ENCODE measurements at places on chromosomes 5 and 9. TPM values are rescaled to one million over a fixed set of nuclear protein-coding genes. Genes with fewer than 3 reads are reported as not detected.

The PLPP7 gene
- polyA plus RNA-seq, result 0.33 TPM

The VCP gene
- 166 TPM for polyA plus RNA-seq

The MLLT3 gene
- 12.6 TPM for polyA plus RNA-seq

The MZB1 gene
- polyA plus RNA-seq, result 0.40 TPM

The ZNF883 gene
- polyA plus RNA-seq, result 4.3 TPM

The ANKRD31 gene
- polyA plus RNA-seq, result 0.01 TPM

The PCDHAC1 gene
- 0.03 TPM for polyA plus RNA-seq

The RBM27 gene
- 9.9 TPM for polyA plus RNA-seq

The OTULINL gene
- 0.04 TPM for polyA plus RNA-seq

The ADGRD2 gene
- polyA plus RNA-seq, result not detected

The PCDHB16 gene
- 0.89 TPM for polyA plus RNA-seq

DNA sequence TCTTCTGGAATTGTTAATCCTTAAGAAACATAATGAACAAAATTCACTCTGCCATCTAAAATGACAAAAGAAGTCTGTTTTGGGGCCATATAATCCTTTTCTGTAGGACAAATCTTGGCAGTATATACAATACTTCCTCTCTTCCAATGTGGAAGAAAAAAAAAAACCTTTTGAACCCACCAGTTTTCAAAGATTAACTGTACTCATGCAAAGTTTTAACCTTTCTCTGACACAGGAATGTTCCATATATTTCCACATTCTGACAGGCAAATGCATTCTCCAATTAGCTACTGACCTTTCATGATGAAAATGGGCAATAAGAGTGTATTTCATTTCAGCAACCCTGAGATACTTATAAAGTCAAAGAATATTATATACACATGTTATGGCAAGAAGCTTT is 65.4 kb downstream of the RNF130 start:
- DNase-seq, result no peak

DNA sequence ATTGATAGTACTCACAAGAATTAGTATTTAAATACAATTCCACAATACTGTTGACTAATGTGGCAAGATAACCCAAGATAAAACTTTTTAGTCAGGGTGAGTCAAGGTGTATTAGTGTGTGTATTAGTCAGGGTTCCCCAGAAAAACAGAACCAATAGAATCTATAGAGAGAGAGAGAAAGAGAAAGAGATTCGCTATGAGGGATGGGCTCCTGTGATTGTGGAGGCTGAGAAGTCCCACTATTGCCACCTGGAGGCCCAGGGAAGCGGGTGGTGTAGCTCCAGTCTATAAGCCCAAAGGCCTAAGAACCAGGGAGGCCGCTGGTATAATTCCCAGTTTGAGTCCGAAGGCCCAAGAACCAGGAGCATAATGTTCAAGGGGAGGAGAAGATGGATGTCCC is 10.0 kb upstream of the SHISAL2B start:
- DNase-seq, result peak; percentile 6

DNA sequence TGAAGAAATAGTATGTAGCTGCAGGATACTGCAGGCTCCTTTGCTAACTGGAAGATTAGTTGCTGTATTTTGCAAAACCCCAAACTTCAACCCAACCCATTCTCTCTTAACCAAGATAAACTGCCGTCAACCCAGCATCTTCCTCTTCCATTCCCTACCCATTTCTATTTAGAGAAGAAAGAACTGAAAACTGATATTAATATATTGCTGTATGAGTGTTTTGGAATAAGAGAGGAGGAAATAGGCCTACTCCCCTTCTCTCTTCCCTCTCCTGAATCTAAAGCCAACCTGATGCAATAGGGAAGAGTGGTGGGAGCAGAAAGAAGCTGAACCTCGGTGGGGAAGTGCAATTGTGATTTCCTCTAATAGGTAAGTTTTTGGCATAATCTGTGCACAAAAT is 83.7 kb downstream of the TMEM215 start:
- no peak for DNase-seq

GRCh38 chr5:51027271-51027670 is 356.0 kb upstream of the ISL1 start:
- no peak for DNase-seq

GRCh38 chr9:2015581-2016407 is 647 bp downstream of the SMARCA2 start:
- peak; percentile 13 for DNase-seq

DNA sequence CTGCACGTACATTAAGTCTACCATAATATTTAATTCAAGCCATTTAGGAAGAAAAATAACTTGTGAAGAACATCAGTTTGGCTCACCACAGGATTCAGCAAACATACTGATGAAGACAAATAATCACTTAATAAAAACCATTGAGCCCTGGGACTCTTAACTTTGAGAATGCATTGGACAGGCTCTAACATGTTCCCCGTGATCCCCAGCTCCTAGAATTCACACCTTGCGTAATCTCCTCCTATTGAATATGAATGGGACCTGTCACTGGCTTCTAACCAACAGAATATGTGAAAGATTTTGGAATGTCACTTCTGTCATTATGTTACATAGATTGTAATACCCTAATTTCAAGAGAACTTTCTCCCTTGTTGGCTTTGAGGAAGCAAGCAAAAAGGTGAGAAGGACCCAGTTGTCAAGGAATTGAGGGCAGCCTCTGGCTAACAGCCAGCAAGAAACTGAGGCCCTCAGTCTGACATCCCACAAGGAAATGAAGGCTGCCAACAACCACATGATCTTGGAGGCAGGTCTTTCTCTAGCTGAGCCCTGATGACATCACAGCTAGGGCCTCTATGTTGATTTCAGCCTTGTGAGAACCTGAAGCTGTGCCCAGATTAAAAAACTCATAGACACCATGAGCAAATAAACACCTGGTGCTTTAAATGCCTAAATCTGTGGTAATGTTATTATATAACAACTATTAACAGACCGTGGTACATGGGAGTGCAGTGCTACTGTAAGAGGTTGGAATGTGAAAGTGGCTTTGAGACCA is 433.2 kb downstream of the SEMA5A start:
- DNase-seq, result no peak

- DNase-seq, result no peak
Observed at GRCh38 chr9:21160178-21160577, 6.3 kb downstream of the IFNA21 start.

GRCh38 chr9:93681269-93682154 is 105.1 kb downstream of the PHF2 start:
- DNase-seq, result peak; percentile 36

DNA sequence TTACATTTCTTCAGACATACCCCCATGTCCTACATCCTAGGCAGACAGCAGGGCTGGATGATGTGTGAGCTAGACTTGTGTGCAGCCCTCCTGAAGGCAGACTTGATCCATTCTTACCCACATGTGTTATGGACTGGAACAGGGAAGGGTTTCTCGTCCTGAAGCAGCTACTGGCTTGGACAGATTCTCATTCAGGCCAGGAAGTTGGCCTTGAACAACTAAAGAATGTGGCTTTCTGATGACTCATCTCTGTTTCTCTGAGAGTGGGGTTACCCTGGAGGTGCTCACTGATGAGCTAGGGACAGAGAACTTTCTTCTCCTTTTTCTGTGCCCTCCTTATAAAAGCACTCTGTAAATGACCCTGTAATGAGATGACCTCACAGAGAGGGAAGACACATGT is 246.5 kb downstream of the PCSK5 start:
- peak; percentile 13 for DNase-seq

DNA sequence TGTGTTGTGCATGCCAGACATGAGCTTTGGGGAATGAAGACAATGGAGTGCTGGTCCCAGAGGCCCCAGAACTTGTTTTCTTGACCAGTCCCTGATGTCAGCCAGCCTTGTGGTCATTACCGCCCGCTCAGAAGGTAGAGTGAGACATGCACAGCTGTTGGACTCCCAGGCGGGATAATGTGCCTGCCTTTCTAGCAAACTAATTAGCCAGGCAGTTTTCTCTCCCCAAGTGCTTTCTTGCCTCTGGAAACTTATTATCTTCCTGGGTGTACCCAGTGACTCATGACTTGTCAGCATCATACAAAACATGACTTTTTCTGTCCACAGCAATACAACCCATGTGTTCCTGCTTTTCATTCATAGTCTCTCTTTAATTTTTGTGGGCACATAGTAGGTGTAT is 131.1 kb downstream of the RMI1 start:
- DNase-seq, result no peak

- DNase-seq, result no peak
Observed at GRCh38 chr9:113154946-113155345, 4.1 kb downstream of the SLC31A2 start.

DNA sequence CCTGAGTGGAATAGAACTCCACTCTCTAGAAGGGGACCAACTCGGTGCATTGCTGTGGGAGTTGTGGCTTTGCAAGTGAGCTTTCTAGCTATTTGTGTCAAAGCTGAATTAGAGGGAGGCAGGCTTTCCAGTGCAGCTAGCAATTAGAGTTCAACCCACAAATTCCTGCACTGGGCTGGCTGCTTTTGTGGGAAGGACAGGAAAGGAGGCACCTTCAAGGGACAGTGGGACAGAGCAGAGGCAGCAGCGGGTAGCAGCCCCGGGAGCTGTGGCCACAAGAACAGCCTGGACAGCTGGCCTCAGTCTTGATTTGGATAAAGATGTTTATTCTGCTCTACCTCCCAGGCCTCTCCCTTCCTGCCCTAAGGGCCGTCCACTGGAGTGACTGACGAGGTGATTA is 83.7 kb upstream of the SLIT3 start:
- DNase-seq, result no peak

DNA sequence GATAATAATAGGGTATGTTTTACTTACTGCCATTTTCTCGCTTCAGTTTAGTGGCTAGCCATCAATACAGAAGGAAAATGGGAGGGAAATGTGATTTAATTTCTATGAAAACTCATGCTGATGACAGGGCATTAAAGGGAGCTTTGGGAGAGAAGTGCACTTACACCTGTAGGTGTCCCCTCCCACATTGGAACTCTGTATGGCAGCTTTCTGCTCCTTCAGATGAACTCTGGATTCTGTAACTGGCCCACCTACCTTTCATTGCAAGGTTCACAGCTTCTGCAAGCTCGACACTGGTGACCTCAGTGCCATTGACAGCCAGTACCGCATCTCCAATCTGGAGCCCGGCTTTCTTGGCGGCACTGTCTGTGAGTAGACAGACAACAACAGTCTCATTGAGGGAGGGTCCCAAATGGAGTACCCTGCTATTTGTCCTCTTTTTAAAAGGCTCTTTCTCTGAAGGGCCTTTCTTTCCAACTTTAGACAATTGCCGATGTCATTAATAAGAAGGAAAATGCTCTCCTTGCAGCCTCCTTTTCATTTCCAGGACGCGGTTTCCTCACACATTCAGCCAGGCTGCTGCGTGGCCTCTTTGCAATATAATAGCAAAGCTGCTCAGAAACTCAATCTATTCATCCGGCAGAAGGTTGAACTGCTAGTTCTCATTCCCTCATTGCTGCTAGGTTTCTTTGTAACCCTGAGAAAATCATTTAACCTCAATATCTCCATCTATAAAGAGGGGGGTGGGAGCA is 63.6 kb downstream of the NUDT12 start:
- no peak for DNase-seq

DNA sequence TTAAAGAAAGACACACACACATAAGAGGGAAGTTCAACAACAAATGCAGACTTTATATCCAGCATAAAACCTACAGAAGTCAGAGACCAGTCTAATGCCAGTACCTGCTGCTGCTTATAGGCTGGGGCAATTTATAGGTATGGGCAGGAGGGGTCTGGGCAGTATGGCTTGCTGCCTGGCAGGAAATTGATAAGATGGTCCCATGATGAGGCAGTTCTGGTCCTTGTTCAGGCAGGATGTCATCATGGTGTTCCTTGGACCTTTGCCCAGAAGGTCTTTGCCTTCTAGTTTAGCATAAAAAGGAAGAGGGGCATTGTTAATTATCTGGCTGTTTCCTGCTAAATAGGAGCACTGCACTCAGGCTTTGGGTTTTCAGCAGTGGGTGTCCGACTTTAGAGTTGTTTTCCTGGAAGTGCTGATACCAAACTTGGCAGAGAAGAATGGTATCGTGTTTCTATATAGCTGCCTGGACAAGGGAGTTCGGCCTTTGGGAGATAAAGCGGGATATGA is 10.4 kb upstream of the PDCD1LG2 start:
- DNase-seq, result no peak

- DNase-seq, result peak; percentile 21
Observed at GRCh38 chr5:133868946-133869518, 99.4 kb downstream of the C5orf15 start.

- no peak for DNase-seq
Observed at GRCh38 chr9:16136961-16137360, 584.1 kb downstream of the CCDC171 start.

Data from HepG2 (cell line).